ENCODE measurements at places on chromosomes 7 and 10.

DNA sequence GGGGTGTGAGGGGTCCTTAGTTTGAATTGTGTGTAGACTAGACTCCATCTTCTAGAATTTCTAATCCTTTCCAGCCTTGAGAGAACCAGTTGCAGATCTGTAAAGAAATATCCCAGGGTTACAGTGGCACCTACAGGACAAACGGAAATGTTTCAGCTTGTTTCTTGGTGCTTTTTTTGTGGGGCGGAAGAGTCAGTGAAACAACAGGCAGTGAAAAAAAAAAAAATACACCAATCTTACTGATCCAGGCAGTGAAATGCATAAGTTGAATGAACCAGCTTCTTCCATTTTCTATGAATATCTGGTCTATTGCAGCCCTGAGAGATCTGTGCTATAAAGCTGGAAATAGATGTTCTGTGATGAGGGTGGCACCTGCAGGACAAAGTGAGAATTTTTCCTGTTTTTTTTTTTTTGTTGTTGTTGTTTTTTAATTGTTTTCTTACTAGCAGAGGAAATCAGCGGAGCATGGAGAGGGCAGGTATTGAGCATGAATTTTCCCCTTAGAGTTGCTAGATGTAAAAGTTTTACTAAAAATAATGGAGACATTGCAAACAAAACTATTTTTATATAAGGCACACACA lies 81.9 kb upstream of the DYNC1I1 start:
- DNase-seq = peak; percentile 5

DNA sequence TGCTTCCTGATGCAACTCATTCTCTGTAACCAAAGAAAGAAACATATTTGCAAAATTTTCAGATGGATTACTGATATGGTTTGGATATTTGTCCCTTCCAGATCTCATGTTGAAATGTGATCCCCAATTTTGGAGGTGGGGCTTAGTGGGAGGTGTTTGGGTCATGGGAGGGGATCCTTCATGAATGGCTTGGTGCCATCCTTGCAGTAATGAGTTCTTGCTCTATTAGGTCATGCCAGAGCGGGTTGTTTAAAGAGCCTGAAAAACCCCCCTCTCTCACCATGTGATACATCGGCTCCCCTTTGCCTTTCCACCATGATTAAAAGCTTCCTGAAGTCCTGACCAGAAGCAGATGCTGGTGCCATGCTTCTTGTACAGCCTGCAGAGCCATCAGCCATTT lies 43.8 kb upstream of the PRKG1 start:
- DNase-seq = no peak

GRCh38 chr10:60536529-60537114 lies 146.9 kb upstream of the ANK3 start:
- no peak for DNase-seq

DNA sequence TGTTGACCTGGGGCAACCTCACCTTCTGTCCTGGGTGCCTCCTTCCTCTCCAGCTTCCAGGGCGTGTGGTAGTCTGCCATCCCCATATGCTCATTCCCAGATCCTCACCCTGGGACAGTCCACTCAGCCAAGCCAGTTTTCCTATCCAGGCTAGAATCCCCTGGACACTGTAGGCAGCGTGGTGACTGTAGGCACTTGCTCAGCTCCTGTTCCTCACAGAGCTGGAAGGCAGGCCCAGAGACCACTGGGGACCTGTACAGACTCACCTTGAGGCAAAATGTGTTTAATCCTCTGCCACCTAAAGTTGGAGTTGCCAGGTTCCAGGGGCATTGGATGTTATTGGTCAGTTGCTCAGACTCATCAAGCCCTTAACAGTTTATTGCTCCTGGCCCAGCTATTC lies 2.4 kb upstream of the GRID1 start:
- no peak for DNase-seq

GRCh38 chr7:16982640-16983350 lies 101.0 kb upstream of the AGR3 start:
- DNase-seq = peak; percentile 35

GRCh38 chr10:103553743-103554487 lies 60.4 kb downstream of the NEURL1 start:
- DNase-seq = no peak

DNA sequence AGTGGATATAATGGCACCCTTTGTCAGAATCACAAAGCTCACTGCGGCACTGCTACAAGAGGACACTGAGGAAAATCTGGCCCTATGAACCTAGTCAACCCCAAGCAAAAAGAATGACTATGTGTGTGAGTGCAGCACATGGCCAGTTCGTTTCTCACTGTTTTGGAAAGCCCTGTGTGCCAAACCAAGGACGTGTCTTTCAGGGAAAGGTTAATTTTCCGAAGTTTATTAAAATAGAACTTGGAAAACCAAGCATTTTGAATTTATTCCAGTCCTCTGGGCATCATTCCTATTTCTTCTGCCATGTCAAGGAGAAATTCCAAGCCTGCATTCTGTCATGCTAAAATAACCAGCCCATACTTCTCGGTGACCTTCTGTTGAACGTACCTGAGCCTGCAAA lies 471.8 kb downstream of the PLXDC2 start:
- DNase-seq = no peak
